ENCODE measurements at places on chromosomes 1 and 21.

GRCh38 chr1:202501281-202501680 lies 152.8 kb downstream of the PPP1R12B start:
- H3K4me3 ChIP-seq, result no peak overlapping the region
- no peaks in the 10 kb centered on the region for H3K4me1 ChIP-seq
- no peak overlapping the region for H3K27ac ChIP-seq
- no peaks in the 10 kb centered on the region for H3K27me3 ChIP-seq
- H3K36me3 ChIP-seq, result peaks cover 3% of the 10 kb centered on the region

DNA sequence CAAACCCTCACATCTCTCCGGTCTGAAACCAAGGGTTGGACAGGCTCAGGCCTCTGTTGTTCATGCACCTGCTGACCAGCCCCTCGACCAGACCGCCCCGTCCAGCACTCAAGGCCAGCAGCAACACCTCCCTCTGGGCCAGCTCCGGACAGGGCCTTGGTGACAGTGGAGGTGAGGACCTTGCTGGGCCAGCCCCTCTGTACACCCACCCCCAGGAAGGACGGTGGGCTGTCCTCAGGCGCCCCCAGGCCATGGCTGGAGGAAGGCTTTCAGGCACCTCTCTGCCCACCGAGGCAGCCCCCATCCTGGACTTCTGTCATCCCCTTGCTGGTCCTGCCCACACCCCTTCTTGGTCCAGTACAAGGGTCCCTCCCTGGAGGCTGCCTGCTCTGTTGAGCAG lies 48.6 kb downstream of the MEGF6 start:
- no peaks in the 10 kb centered on the region for H3K36me3 ChIP-seq
- H3K27ac ChIP-seq, result no peak overlapping the region
- no peak for DNase-seq
- H3K4me1 ChIP-seq, result no peaks in the 10 kb centered on the region

GRCh38 chr1:20211511-20211931 lies 25.2 kb upstream of the PLA2G2C start:
- H3K27ac ChIP-seq, result peak overlapping the region; percentile 79
- no peaks in the 10 kb centered on the region for H3K36me3 ChIP-seq
- DNase-seq, result peak; percentile 32
- H3K4me3 ChIP-seq, result peak overlapping the region; percentile 59
- H3K4me1 ChIP-seq, result peaks cover 52% of the 10 kb centered on the region

DNA sequence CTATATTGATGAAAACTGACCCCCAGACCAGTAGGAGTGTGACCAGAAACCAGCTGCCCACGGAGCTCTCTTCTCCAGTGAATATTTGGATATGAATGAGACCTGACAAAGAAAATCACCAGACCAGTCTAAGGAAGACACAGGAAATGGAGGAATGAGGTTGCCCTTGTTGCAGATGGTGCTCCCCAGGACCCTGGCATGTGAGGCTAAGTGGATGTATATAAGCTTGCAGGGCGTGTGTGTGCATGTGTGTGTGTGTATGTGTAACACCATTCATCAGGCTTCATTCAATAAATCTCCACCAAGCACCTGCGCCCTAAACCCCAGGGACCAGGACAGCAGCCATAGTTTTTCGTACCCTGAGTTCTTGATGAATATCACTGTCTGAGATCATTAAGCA lies 14.4 kb downstream of the PHLDA3 start:
- peaks cover 10% of the 10 kb centered on the region for H3K4me1 ChIP-seq
- H3K36me3 ChIP-seq, result no peaks in the 10 kb centered on the region
- H3K27me3 ChIP-seq, result peaks cover 19% of the 10 kb centered on the region
- H3K27ac ChIP-seq, result no peak overlapping the region
- no peak overlapping the region for H3K4me3 ChIP-seq
- no peak for DNase-seq

- H3K27ac ChIP-seq, result no peak overlapping the region
- H3K36me3 ChIP-seq, result peaks cover 10% of the 10 kb centered on the region
- H3K4me1 ChIP-seq, result no peaks in the 10 kb centered on the region
- no peak for DNase-seq
- no peak overlapping the region for H3K4me3 ChIP-seq
These were observed 60.6 kb downstream of the SIM2 start for GRCh38 chr21:36759348-36760083.

DNA sequence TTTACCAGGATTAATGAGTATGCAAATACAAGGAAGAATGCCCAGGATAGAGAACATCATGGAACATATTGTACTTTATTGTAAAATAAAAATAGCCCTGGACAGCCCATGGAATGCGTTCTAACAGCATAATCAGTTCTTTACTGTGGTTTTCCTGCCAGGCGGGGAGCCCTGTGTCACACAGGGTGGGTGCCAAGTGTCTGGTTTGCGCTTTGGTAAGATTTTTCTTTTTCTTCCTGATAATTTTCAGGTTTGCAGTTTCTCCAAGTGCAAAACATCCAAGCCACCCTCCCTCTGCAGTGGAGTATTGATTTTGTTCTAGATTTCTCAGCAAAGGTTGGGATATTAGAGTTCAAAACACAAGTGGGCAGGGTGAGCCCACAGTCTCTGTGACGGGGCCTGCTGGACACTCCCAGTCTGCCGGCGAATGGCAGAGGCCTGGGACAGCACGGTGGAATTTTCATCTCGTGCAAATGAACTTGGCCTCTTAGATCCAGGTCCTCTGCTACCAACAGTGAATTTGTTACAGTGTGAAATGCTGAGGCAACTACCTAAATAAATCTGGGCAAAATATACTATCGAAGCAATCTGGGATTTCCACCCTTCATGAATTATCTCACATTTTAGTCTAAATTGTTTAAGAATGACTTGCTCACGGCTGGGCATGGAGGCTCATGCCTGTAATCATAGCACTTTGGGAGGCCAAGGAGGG lies 15.6 kb upstream of the KCNJ15 start:
- peaks cover 28% of the 10 kb centered on the region for H3K4me1 ChIP-seq
- no peaks in the 10 kb centered on the region for H3K36me3 ChIP-seq
- DNase-seq, result no peak
- no peak overlapping the region for H3K4me3 ChIP-seq
- peaks cover 5% of the 10 kb centered on the region for H3K27me3 ChIP-seq

DNA sequence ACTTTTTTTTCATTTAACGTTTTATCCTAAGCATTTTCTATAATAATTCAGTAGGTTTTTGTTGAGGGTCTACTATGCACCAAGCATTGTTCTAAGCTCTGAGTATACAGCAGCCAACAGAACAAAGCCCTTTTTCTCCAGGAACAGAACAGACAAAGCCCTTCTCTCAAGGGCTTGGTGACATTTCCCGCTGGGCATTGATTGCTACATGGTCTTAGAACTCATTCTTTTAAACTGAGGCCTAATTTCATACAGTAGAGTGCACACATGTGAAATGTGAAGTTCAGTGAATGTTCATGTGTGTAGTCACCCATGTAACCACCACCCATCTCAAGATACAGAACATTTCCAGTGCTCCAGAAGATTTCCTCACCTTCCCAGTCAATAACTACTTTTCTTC lies 15.2 kb upstream of the PDIK1L start:
- H3K4me1 ChIP-seq, result peaks cover 3% of the 10 kb centered on the region
- H3K27ac ChIP-seq, result no peak overlapping the region
- no peaks in the 10 kb centered on the region for H3K36me3 ChIP-seq
- peaks cover 15% of the 10 kb centered on the region for H3K27me3 ChIP-seq

GRCh38 chr1:107138767-107139445 lies 1.9 kb upstream of the NTNG1 start:
- DNase-seq, result no peak
- no peaks in the 10 kb centered on the region for H3K36me3 ChIP-seq
- H3K4me1 ChIP-seq, result peaks cover 14% of the 10 kb centered on the region
- H3K27ac ChIP-seq, result no peak overlapping the region
- no peak overlapping the region for H3K4me3 ChIP-seq

- no peaks in the 10 kb centered on the region for H3K27me3 ChIP-seq
- H3K36me3 ChIP-seq, result no peaks in the 10 kb centered on the region
- H3K4me1 ChIP-seq, result no peaks in the 10 kb centered on the region
- no peak for DNase-seq
- H3K4me3 ChIP-seq, result no peak overlapping the region
- no peak overlapping the region for H3K27ac ChIP-seq
These were observed 1581.4 kb downstream of the KCNT2 start for GRCh38 chr1:195026792-195027191.

DNA sequence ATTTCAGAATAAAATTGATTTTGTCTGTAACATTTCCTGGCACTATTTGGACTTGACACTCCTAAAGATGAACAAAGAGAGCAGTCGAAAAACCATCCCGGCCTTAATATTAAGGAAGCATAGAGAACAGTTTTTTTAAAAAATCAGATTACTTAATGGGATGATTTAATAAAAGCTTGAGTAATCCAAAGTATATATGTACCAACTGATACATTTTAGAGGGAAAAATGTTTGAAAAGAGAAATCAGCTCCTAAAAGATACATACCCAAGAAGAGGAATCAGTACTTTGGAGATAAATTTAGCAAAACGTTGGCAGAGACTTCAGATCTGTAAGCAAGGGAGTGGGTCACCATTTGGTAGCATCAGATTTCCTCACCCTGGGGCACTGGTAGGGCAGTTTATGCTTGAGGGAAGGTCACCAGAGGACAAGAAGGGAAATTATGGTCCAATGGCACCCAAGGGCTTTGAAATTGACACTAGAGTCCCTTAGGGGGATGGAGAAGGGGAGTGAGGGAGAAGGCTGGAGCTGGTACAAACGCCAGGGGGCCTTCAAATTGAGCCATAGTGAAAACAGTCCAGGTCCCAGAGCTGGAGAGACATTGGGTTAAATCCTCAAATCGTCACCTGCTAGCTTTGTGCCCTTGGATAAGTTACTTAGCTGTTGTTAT lies 5.9 kb downstream of the SLAMF7 start:
- H3K36me3 ChIP-seq, result peaks cover 91% of the 10 kb centered on the region
- H3K4me1 ChIP-seq, result peaks cover 98% of the 10 kb centered on the region
- H3K27me3 ChIP-seq, result no peaks in the 10 kb centered on the region
- peak overlapping the region; percentile 84 for H3K27ac ChIP-seq
- peak overlapping the region; percentile 89 for H3K4me3 ChIP-seq
- no peak for DNase-seq

DNA sequence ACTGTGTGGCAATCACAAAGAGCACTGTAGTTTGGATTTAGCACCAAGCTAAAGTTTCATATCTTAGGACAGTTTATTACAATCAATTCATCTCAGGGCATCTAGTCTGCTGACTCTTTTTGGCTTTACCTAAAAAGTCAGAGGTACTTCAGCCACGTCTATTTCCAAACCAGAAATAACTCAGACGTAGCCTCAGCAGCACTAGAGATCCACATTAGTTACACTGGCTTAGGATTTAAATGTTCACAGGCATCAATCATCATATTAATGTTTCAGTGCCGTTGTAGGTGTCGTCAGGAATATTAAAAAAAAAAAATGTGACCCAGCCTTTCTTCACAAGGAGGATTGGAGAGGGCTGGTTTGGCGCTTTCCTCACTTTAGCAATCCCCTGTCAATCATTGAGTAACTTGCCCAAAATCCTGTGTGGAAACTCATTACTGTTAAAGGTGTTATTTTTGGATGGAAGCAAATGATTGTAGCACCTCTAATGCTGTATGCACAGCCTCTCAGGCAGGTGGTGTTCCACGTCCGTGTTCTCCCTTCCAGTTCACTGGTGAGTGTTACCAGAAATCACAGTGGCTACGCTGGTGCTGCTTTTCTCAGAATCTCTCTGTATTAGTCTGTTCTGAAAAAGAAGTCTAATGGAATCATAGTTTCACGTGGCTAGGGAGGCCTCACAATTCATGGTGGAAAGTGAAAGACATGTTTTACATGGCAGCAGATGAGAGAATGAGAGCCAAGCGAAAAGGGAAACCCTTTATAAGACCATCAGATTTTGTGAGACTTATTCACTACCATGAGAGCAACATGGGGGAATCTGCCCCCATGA lies 45.4 kb downstream of the NEK7 start:
- peaks cover 12% of the 10 kb centered on the region for H3K36me3 ChIP-seq
- H3K27ac ChIP-seq, result peak overlapping the region; percentile 92
- H3K4me3 ChIP-seq, result peak overlapping the region; percentile 69
- peaks cover 81% of the 10 kb centered on the region for H3K4me1 ChIP-seq
- peak; percentile 38 for DNase-seq

- no peak overlapping the region for H3K4me3 ChIP-seq
- H3K27me3 ChIP-seq, result peaks cover 45% of the 10 kb centered on the region
- H3K4me1 ChIP-seq, result peaks cover 6% of the 10 kb centered on the region
- no peaks in the 10 kb centered on the region for H3K36me3 ChIP-seq
These were observed 4.5 kb downstream of the MMEL1 start for GRCh38 chr1:2628191-2628932.

DNA sequence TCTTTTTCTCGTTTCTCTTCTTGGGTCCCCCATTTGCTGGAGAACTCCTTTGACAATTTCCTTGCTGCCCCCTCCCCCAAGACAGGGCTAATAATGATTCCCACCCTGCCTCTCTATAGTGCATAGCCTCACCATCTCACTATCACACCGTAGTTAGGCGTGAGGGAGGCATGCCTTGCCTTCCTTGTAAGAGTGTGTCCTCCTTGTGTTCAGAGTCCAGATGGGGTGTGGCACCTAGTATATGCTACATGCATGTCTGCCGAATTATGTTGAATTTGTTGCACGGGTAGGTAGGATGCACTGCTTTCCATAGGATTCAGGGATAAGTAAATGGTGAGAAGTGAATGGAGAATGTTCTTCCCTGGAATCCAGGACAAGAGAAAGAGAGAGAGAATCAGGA lies 219.4 kb downstream of the TNR start:
- no peaks in the 10 kb centered on the region for H3K4me1 ChIP-seq
- DNase-seq, result no peak
- no peak overlapping the region for H3K4me3 ChIP-seq
- no peak overlapping the region for H3K27ac ChIP-seq
- no peaks in the 10 kb centered on the region for H3K36me3 ChIP-seq

GRCh38 chr1:45785583-45785982 lies 17.8 kb upstream of the MAST2 start:
- peak overlapping the region; percentile 60 for H3K4me3 ChIP-seq
- H3K27me3 ChIP-seq, result peaks cover 11% of the 10 kb centered on the region
- H3K4me1 ChIP-seq, result peaks cover 18% of the 10 kb centered on the region

DNA sequence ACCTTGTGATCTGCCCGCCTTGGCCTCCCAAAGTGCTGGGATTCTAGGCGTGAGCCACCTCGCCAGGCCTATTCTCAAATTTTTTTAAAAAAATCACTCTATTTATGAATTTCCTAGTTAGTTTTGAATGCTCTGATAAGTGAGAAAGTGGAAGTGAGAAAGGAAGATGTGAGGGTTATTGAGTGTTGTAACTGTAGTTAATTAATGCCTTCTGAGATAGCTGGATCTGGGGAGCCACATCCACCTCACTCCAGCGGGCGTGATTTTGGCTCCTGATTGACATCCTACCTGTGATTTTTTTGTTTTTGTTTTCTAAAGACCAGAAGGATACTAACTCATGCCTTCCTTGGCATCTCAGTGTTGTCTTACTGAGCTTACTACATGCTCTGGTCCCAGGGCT lies 65.6 kb downstream of the ST3GAL3 start:
- no peaks in the 10 kb centered on the region for H3K27me3 ChIP-seq
- H3K27ac ChIP-seq, result no peak overlapping the region
- peaks cover 4% of the 10 kb centered on the region for H3K4me1 ChIP-seq
- no peak overlapping the region for H3K4me3 ChIP-seq
- peaks cover 11% of the 10 kb centered on the region for H3K36me3 ChIP-seq
